ENCODE measurements at places on chromosomes 1 and 21.

DNA sequence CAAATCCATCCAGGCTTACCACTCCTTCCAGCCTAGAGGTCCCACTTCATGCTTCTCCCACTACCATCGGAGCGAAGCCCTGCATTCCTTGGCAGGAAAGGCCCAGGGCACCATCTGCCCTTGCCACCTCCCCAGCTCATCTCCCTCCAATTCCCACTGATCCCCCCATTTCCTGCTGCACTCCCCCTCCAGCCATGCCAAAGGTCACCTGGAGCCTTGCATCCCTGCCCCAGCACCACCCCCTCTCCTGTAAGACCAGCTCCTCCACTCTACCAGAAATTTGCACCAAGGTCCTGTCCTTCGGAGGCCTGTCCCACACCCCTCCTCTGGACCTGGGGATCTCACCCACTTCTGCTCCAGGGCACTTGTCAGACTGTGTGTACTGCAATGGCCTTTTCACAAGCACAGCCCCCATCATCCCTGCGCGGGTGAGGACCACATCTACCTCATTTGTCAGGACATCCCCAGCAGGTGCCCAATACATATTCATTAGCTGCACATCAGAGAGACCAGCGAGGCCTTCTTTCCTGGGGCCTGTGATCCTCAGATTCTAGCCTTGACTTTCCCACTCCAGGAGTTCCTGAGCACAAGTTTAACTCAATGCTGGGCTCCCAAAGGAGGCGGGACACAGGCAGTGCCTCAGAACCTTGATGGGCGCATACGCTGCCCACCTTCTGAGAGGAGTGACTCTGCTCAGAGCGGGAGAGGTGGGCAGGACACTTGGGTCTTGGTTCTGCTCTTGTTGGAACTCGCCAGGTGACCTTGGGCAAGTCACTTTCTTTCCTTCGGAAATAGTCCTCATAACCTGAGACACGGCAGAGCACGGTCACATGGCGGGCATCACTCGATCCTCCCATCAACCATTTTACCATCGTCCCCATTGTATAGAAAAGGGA lies 49.9 kb upstream of the EDN2 start:
- DNase-seq = no peak

DNA sequence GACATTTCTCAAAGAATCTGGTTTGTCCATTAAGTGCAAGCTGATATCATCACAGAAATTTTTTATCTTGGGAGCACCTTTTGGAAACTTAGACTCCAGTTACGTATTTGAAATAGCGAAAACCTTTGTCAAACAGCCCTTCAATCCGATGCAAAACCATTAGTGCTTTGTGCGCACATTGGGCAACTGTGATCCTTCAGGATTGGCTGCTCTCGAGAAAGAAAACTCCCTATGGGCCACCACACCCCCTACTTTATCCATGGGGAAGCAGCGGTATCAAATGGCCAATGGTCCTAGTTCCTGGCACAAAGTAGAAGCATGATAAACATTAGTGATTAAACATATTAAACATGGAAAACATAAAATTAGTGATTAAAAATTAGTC lies 16.0 kb upstream of the CD55 start:
- DNase-seq = no peak

- no peak for DNase-seq
Measured at GRCh38 chr1:46637444-46638083, 21.0 kb upstream of the MOB3C start.

GRCh38 chr1:6100861-6101783 lies 55.4 kb downstream of the KCNAB2 start:
- DNase-seq = no peak

- DNase-seq = no peak
Measured at GRCh38 chr1:31785020-31785946, 21.1 kb upstream of the ADGRB2 start.

DNA sequence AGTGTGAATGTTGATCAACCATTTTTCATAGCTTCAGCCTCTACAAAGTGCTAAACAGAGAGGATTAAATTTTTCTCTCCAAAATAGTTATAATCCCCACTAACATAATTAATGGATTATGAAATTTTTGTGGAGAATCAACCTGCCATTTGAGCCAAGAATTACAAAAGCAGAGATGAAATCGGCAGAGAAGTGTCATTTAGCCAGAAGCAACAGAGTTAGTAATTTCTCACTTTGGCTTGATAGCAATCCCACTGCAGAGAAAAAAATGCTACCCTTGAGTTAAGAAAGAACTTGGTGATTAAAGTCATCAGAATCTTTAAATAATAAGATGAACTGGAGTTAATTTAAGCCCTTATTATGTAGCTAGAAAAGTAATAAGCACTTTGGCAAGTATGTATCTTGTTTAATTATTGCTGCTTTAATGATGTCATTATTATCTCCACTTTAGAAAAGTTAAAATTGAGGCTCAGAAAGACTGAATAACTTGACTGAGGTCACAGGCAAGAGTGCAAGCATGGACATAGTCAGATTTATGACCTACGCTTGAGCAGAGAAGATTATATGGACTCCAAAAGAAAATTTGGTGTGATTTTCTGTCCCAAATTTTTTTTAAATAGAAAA lies 37.3 kb downstream of the RGS4 start:
- no peak for DNase-seq

All from NCI-H187 (cell line).